ENCODE measurements at places on chromosomes 1 and 21.

- no peak overlapping the region for H3K27ac ChIP-seq
- H3K36me3 ChIP-seq = no peaks in the 10 kb centered on the region
- DNase-seq = no peak
- peaks cover 10% of the 10 kb centered on the region for H3K27me3 ChIP-seq
- H3K4me1 ChIP-seq = no peaks in the 10 kb centered on the region
These were observed 4.6 kb upstream of the PLA2G2D start for GRCh38 chr1:20123722-20124455.

DNA sequence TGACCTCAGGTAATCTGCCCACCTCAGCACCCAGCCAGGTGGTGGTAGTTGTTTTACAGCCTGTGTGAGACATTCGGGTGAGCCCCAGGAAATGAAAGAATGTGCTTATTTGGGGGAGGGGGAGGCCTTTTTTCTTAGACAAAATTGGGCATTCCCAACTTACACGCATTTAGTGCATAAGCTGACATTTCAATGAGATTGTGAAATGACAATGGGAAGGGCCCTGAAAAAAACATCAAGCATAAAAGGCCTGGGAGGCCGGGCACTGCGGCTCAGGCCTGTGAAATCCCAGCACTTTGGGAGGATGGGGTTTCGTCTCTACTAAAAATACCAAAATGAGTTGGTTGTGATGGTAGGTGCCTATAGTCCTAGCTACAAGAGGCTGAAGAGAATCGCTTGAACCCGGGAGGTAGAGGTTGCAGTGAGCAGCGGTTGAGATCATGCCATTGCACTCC lies 5.0 kb downstream of the GAS5 start:
- peak overlapping the region; percentile 22 for H3K27ac ChIP-seq
- peaks cover 71% of the 10 kb centered on the region for H3K36me3 ChIP-seq
- H3K27me3 ChIP-seq = no peaks in the 10 kb centered on the region
- no peak for DNase-seq

- H3K36me3 ChIP-seq = no peaks in the 10 kb centered on the region
- H3K27me3 ChIP-seq = peaks cover 58% of the 10 kb centered on the region
- peak; percentile 5 for DNase-seq
- no peak overlapping the region for H3K27ac ChIP-seq
These were observed 1.1 kb downstream of the HUNK start for GRCh38 chr21:31873696-31874599.

DNA sequence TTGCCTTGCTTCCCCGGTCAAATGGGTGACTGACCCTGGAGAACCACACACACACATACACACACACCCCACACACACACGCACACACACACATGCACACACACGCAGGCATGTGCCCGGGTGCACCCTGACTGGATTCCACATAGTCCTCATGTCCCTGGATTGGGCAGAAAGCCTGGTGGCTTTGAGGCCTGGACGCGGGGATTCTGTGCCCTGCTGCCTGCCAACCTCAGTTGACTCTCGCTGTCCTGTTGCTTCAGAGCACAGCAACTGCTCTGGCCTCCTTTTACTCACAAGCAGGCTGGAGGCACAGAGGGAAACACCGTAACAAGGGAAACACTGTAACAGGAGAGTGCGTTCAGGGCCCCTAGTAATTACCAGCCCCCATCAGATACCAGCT lies 6.4 kb downstream of the RORC start:
- no peaks in the 10 kb centered on the region for H3K36me3 ChIP-seq
- H3K4me3 ChIP-seq = no peak overlapping the region
- peaks cover 51% of the 10 kb centered on the region for H3K4me1 ChIP-seq
- no peak overlapping the region for H3K27ac ChIP-seq
- no peak for DNase-seq

DNA sequence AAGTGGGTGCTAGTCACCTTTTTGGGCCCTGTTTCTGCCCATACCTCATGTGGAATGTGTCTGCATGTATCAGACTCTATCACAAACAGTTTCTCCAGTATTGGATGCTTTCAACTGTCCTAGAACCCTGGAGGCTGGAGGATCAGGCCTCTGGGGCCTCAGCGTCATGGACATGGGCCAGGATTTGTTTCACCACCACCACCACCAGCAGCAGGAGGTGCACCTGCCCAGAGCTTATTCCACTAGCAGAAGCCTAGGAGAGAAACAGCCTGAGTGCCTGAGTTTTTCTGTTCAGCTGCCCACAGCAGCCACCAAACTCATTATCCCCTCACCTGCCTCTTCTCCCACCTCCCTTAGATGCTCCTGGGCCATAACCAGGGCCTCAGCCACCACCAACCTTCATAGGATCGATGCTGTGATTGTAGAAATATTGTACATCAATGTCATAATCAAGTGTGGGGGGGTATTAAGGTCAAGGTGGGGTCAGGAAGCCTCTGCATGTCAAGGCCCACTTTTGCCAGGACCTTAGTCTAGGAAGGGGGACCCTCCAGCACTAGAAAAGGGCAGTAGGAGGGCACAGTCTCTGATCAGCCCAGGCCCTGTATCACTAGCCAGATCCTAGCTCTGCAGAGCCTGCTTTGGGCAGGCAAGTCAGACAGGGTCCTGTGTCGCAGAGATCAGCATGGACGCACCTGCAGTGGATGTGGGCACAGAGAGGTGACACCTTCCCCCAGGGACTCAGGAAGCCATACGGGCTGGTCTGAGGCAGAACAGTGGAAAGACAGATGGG lies 9.3 kb downstream of the DMAP1 start:
- H3K27me3 ChIP-seq = no peaks in the 10 kb centered on the region
- DNase-seq = no peak
- H3K36me3 ChIP-seq = peaks cover 39% of the 10 kb centered on the region
- H3K27ac ChIP-seq = peak overlapping the region; percentile 84
- peaks cover 20% of the 10 kb centered on the region for H3K4me1 ChIP-seq

- no peak overlapping the region for H3K4me3 ChIP-seq
- H3K4me1 ChIP-seq = peaks cover 18% of the 10 kb centered on the region
- H3K27me3 ChIP-seq = no peaks in the 10 kb centered on the region
These were observed 4.3 kb upstream of the FUCA1 start for GRCh38 chr1:23872421-23872820.

GRCh38 chr1:95780836-95781235 lies 546.8 kb downstream of the RWDD3 start:
- DNase-seq = no peak
- no peaks in the 10 kb centered on the region for H3K4me1 ChIP-seq
- H3K4me3 ChIP-seq = no peak overlapping the region
- no peaks in the 10 kb centered on the region for H3K36me3 ChIP-seq

DNA sequence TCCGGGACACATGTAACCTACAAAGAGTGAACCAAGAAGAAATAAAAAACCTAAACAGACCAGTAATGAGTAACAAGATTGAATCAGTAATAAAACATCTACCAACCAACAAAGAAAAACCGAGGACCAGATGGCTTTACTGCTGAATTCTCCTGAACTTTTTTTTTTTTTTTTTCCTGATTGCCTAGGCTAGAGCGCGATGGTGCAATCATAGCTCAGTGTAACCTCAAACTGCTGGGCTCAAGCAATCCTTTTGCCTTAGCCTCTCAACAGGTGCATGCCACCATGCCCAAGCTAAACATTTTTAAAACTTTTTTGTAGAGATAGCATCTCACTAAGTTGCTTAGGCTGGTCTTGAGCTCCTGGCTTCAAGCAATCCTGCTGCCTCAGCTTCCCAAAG lies 11.2 kb upstream of the FGGY start:
- no peaks in the 10 kb centered on the region for H3K36me3 ChIP-seq
- no peak for DNase-seq
- no peak overlapping the region for H3K27ac ChIP-seq
- no peaks in the 10 kb centered on the region for H3K4me1 ChIP-seq

DNA sequence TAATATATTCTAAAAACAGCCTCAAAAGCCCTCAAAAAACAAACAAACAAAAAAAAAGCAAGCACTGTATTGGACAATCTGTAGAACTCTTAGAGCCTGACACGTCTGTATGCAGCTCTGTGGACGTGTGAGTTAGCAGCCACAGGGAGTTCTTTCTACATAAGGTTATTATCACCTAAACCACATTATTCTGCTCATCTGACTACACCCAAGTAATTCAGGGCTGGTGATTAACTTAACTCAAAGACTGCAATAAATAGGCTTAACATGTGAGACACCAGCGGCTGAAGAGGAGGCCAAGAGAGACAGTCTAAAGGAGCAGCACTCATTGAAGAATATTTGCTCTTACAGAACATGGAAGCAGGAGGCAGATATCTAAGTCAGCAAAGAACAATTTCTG lies 316.0 kb downstream of the VAV3 start:
- no peaks in the 10 kb centered on the region for H3K4me1 ChIP-seq
- no peak for DNase-seq
- no peak overlapping the region for H3K27ac ChIP-seq
- H3K4me3 ChIP-seq = no peak overlapping the region

GRCh38 chr21:32321480-32321879 lies 22.8 kb downstream of the MRAP start:
- no peak overlapping the region for H3K27ac ChIP-seq
- H3K4me3 ChIP-seq = no peak overlapping the region
- DNase-seq = no peak
- H3K27me3 ChIP-seq = no peaks in the 10 kb centered on the region

DNA sequence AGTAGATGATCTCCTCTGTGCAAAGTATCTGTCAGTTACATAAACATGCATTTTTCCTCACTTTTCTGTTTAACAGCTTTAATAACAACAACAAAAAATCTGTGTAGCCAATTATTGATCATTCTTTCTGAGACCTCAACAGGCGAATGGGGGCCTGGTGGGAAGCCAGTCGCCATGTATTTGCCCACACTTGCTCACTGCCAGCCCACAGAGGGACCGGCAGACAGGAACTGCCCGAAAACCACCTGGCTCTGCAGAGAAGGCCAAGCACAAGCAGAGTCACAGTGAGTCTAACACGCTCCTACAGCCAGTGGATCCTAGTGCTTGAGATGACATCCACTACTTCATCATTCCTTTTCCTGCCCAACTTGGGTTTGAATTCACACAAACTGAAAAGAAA lies 56.1 kb downstream of the NPHP4 start:
- DNase-seq = no peak
- no peaks in the 10 kb centered on the region for H3K4me1 ChIP-seq
- no peak overlapping the region for H3K27ac ChIP-seq
- H3K27me3 ChIP-seq = no peaks in the 10 kb centered on the region
- H3K36me3 ChIP-seq = peaks cover 14% of the 10 kb centered on the region

DNA sequence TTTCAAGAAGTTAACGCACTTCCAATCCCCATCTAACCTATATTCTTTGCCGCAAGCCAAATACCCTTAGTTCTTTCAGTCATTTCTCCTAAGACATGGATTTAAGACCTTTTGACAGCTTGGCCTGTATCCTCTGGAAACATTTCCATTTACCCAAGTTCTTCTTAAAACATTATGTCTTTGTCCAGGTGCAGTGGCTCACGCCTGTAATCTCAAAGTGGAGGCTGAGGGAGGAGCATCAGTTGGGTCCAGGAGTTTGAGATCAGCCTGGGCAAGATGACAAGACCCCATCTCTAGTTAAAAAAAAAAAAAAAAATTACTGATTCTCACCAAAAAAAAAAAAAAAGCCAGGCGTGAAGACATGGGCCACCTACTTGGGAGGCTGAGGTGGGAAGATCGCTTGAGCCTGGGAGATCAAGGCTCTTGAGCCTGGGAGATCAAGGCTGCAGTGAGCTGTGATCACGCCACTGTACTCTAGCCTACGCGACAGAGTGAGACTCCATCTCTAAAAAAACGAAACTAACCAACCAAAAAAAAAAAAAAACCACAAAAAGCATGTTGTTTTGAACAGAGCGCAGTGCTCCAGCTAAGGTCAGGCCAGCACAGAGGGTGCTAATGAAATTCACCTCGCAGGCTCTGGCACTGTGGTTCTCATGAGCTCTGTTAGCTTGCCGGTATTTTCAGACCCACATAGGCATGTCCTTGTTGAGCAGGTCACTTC lies 36.0 kb downstream of the NUAK2 start:
- peaks cover 94% of the 10 kb centered on the region for H3K4me1 ChIP-seq
- peak; percentile 84 for DNase-seq
- no peaks in the 10 kb centered on the region for H3K36me3 ChIP-seq
- H3K4me3 ChIP-seq = peak overlapping the region; percentile 88
- peak overlapping the region; percentile 100 for H3K27ac ChIP-seq

GRCh38 chr1:41749991-41750745 lies 168.6 kb downstream of the HIVEP3 start:
- no peaks in the 10 kb centered on the region for H3K36me3 ChIP-seq
- H3K27ac ChIP-seq = no peak overlapping the region
- no peak for DNase-seq
- H3K4me1 ChIP-seq = peaks cover 70% of the 10 kb centered on the region

DNA sequence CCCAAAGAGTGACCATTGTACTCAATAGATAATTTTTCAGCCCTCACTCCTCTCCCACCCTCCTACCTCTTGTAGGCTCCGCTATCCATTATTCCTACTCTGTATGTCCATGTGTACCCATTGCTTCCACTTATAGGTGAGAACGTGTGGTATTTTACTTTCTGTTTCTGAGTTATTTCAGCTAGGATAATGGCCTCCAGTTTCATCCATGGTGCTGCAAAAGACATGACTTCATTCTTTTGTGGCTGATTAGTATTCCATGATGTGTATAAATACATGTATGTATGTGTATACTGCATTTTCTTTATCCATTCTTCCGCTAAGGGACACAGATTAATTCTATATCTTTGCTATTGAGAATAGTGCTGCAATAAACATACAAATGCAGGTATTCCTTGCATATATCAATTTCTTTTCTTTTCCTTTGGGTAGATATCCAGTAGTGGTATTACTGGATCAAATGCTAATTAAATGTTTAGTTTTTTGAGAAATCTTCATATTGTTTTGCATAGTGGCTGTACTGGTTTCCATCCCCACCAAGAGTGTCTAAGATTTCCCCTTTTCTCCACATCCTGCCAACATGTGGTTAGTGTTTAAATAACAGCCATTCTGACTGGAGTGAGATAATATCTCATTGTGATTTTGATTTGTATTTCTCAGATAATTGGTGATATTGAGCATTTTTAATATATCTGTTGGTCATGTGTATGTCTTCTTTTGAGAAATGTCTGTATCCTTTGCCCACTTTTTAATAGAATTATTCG lies 4.9 kb downstream of the LY9 start:
- peak overlapping the region; percentile 99 for H3K4me3 ChIP-seq
- H3K36me3 ChIP-seq = peaks cover 23% of the 10 kb centered on the region
- DNase-seq = no peak
- peak overlapping the region; percentile 94 for H3K27ac ChIP-seq
- peaks cover 73% of the 10 kb centered on the region for H3K4me1 ChIP-seq
